Stimulated activated CD8-positive, alpha-beta memory T cell treated with anti-CD3 and anti-CD28 coated beads, Interleukin-12 subunit alpha, Interleukin-12 subunit beta, amount 100 ng/mL, for 4 hours (primary cell): ENCODE measurements at places on chromosomes 4 and X.

GRCh38 chrX:108224727-108225621 is 133.4 kb downstream of the ATG4A start:
- no peak for DNase-seq

- no peak for DNase-seq
Observed at GRCh38 chrX:84258708-84259107, 70.7 kb upstream of the RPS6KA6 start.

DNA sequence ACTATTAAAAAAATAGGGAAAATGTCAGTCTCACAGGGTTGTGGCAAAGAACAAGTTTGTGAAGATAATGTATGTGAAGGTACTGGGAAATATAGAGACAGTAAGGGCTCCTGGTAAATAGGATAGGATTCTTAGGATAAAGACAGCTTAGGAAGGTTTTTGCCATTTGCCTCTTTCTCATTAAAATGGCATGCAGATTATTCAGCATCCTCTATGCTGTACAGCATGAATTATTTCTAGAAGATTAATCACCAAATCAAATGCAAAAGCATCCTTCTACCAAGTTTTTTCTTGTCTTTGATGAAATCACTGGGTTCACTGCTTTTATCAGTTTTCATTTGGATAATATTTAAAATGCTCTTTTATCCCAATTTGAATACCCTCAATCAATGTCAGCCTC is 142.8 kb downstream of the NDST3 start:
- DNase-seq: no peak

DNA sequence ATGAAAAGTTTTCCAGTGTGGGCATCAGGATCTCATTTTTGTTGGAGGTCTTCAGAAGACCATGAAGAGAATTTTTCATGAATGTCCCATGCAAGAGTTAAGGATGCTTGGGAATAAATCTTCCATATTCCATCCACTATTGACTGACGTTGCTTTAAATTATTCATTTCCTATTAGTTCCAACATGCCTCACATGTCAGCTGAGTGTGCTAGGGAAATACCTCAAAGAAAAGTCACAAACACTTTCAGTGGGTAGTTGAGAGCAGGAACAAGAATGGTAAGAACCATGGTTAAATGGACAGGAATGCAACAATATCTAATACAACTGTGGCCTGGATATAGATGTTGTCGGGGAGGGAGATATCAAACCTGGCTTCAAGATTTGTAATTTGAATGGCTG is 610.1 kb downstream of the TECRL start:
- DNase-seq: no peak

- no peak for DNase-seq
Observed at GRCh38 chr4:17595471-17596005, 18.5 kb downstream of the LAP3 start.

GRCh38 chr4:122909683-122910082 is 12.7 kb downstream of the NUDT6 start:
- no peak for DNase-seq

- no peak for DNase-seq
Observed at GRCh38 chrX:105221374-105221773, 880 bp upstream of the TEX13A start.

- DNase-seq: no peak
Observed at GRCh38 chr4:111610681-111611080, 534.6 kb upstream of the FAM241A start.

GRCh38 chrX:110132450-110133114 is 129.7 kb downstream of the TMEM164 start:
- DNase-seq: no peak

- no peak for DNase-seq
Observed at GRCh38 chr4:139920486-139921002, 233.4 kb downstream of the MAML3 start.

DNA sequence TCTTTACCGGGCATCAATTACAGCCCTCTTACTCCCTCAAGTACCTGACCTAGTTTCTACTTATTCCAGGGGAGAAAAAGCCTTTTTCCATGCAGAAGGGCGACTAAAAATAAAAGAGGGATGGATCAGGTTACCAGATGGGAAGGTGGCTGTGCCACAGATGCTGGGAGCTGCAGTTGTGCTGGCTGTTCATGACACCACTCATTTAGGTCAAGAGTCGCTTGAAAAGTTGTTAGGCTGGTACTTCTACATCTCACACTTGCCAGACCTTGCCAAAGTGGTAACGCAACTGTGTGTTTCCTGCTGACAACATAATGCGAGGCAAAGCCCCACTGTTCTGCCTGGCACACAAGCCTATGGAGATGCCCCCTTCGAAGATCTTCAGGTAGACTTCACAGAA is 148.4 kb upstream of the FGF16 start:
- DNase-seq: no peak

DNA sequence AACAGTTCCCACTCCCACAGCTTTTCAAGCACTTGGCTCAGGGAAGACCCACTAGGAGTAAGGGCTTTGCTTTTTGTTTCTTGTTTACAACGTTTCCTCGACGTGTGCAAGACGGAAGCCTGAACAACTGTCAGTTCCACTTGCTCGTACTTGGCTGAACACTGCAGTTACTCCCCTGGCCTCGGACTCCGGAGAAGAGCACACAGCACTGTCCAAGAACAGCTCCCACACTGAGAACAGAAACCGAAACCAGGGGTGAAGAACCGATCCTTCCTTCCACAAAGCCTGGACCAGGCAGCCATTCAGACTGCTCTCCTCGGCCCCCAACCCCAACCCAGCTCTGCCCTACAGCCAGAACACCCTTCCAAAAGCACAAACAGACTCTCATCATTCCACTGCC is 25.5 kb downstream of the IRF2 start:
- no peak for DNase-seq

- no peak for DNase-seq
Observed at GRCh38 chr4:41514766-41515481, 23.0 kb upstream of the LIMCH1 start.

- DNase-seq: no peak
Observed at GRCh38 chrX:79601341-79602131, 234.4 kb upstream of the ITM2A start.

- no peak for DNase-seq
Observed at GRCh38 chr4:89575840-89576239, 261.1 kb downstream of the SNCA start.

- no peak for DNase-seq
Observed at GRCh38 chrX:95218976-95219375, 1465.7 kb upstream of the DIAPH2 start.

- DNase-seq: no peak
Observed at GRCh38 chr4:72969976-72970375, 99.5 kb downstream of the COX18 start.

GRCh38 chrX:1462596-1463251 is 10.0 kb upstream of the ASMTL start:
- peak; percentile 52 for DNase-seq

GRCh38 chr4:4666187-4666586 is 124.3 kb upstream of the STX18 start:
- no peak for DNase-seq

GRCh38 chr4:16194214-16194613 is 32.1 kb downstream of the TAPT1 start:
- DNase-seq: no peak

DNA sequence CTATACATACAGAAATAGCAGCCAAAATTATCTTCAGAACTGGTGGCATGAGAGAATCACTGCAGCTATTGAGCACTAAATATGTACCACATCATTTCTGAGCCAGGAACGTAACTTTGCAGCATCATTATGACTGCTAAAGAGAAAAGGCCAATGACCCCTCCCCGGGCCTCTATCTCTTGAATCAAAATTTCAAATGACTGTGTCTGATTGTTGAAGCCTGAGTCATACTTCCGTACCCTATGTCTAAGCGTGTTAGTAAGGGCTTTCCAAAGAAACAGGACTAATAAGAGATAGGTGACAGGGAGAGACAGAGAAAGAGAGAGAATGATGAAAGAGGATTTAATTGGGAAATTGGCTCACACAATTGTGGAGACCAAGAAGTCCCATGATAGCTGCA is 445.5 kb upstream of the SPANXN1 start:
- no peak for DNase-seq

DNA sequence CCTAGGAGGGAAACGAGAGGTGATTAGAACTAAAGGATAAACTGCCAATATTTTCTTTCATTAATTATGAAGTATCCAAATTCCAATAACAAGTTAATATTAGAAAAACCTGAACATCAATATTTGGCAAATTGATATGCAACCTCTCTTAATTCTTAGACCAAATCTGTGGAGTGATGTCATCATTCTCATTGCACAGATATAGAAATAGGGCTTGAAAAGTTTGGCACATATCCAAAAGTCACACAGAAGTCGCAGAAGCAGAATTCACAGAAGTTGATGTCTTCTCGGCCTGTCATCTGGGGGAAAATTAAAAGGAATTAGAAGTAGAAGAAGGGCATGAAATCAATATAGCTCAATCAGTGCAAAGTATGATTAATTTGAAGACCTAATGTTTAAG is 36.9 kb downstream of the ENPEP start:
- no peak for DNase-seq

- no peak for DNase-seq
Observed at GRCh38 chrX:138745196-138745595, 33.7 kb upstream of the FGF13 start.

GRCh38 chr4:14000091-14000814 is 372.7 kb upstream of the BOD1L1 start:
- DNase-seq: no peak

- no peak for DNase-seq
Observed at GRCh38 chr4:80215449-80216052, 18.2 kb downstream of the PRDM8 start.

- DNase-seq: no peak
Observed at GRCh38 chr4:182885738-182886077, 31.5 kb downstream of the DCTD start.

GRCh38 chrX:25180242-25180641 is 164.5 kb upstream of the ARX start:
- DNase-seq: no peak

GRCh38 chr4:3302173-3302785 is 9.5 kb downstream of the RGS12 start:
- peak; percentile 63 for DNase-seq
